ENCODE measurements at places on chromosomes 7 and 10. TPM values are rescaled to one million over a fixed set of nuclear protein-coding genes. Genes with fewer than 3 reads are reported as not detected.

EMX2 gene
- polyA plus RNA-seq: 0.13 TPM

ARHGEF35 gene
- 0.66 TPM for polyA plus RNA-seq

GRCh38 chr7:123208793-123209192, 9.0 kb upstream of the SLC13A1 start:
- no peak for DNase-seq

- no peak for DNase-seq
Observed at GRCh38 chr7:110650328-110650727, 440.6 kb upstream of the LRRN3 start.

AASS gene
- 37.5 TPM for polyA plus RNA-seq

- DNase-seq: no peak
Observed at GRCh38 chr10:130814610-130815009, 496.9 kb downstream of the TCERG1L start.

DNA sequence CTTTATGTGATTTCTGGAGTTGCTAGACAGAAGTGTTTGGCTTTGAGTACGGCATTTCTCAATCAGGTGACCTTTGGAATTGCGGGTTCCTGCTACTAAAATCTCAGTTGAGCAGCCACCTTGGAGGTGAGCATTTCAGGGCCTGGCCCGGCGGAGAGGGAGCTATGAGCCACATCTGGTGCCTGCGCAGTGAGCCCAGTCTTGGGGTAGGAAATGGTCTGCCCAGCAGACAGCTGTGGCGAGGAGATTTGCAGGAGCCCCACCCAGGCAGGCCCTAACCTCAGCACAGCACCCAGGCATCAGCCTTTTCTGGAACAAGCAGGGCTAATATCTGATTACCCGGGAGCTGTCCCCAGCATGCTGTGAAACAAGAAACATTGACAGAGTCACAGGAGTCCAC, 547.9 kb upstream of the FOXK1 start:
- DNase-seq: no peak

- no peak for DNase-seq
Observed at GRCh38 chr10:99784016-99784726, 1.7 kb downstream of the ABCC2 start.

- no peak for DNase-seq
Observed at GRCh38 chr7:39531818-39532217, 34.4 kb upstream of the YAE1 start.

GRCh38 chr10:97522937-97523336, 24.2 kb downstream of the UBTD1 start:
- DNase-seq: no peak

GRCh38 chr10:66349726-66350125, 576.1 kb upstream of the LRRTM3 start:
- DNase-seq: no peak

GRCh38 chr7:111867348-111867931, 305.1 kb upstream of the IMMP2L start:
- no peak for DNase-seq

- DNase-seq: no peak
Observed at GRCh38 chr10:91380873-91381256, 29.3 kb upstream of the HECTD2 start.

DDIT4 gene
- 135 TPM for polyA plus RNA-seq

TLX1 gene
- polyA plus RNA-seq: 0.03 TPM

LIPM gene
- polyA plus RNA-seq: not detected

DNA sequence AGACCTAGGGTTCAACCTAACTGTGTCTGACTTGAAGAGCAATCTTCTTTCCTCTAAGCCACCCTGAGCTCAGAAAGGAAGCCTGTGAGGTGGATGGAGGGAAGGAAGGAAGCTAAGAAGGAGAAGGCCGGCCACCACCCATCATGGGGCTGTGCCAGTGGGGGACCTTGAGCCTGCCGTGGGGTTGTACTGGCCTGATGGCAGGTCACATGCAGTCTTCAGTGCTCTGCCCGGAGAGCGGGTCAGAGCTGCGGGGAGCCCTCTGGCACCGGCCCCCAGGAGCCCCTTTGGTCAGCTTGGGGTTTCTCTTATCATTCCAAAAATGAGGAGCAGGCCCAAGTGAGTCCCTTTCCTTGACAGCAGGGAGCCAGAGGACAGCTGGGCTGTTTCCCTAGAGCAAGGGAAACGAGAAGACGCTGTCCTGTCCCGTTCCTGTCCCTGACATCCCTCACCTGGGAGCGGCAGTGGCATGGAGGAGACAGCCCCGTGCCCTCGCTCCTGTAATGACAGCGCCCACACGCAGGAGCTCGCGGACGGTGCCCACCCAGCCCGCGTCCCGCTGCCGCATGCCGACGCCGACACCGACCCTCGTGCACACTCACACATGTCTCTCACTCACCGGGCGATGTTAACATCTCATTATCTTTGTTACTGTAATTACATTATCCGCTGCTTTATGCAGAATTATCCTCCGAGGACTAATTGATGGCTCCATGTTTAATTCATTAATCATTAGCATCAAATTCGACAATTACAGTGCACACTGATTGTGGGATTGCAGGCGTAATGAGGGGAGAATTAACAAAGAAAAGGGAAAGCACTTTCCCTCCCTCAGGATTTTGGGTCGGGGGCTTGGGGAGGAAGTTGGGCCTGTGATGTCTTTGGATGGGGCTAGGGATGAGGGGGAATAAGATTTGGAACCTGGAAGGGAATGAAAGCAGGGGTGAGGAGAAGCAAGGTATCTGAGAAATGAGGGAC, 31.3 kb downstream of the GBX1 start:
- DNase-seq: no peak

DNA sequence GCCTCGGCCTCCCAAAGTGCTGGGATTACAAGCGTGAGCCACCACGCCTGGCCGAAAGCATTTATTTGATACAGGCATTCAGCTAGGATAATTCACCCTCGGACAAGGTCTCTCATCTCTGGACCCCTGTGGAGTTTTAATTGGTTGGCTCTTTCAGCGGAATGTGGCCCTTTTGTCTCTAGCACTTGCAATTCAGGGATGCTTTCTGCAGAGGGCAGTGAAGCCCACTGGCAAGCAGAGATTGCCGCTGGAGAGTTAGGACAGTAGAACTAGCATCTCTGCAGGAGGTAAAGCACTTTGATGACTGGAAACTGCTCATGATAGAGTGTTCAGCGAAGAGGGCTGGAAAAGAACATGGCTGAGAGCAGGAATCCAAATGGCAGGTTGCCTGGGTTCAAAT, 62.0 kb downstream of the SUFU start:
- no peak for DNase-seq

DNA sequence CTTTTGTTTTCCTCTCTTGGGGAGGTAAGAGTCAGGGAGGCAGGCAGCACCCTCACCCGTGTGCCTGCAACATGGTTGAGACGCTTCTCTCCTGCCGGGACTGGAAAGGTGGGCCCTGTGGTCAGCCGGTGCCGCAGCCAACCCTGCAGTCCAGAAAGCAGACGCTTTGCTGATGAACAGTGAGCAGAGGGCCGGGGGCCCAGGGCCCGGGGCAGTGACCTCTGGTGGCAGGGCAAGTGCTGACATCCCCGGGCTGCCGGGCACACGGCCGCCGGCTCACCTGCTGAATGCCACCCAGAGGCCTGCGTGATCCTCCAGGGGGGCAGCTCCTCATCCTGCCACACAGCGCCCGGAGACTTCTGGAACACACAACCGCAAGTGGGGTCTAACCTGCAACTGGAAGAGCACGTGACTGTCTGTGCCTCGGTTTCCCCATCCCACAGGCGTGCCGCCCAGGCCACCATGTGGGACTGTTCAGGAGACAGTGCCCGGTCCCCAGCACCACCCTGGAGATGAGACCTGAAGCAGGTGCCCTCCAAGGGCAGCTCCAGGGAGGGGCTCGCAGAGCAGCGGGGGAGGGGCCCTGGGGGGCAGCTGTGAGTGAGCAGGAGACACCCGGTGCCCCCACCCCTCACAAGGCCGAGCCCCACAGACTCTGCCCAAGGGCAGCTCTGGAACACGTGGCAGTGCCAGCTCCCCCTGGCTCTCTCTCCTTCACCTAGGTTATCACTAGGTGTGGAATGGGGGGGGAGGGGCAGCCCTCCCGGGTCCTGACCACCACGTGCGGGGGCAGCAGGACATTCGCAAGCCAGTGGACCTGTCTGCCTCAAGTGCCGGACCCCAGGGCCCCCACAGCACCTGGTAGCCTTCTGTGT, 2.2 kb upstream of the ADGRA1 start:
- DNase-seq: no peak

TWIST1 gene
- polyA plus RNA-seq: 3.4 TPM

TIMM23B gene
- 7.6 TPM for polyA plus RNA-seq

GRCh38 chr10:114310346-114310745, 71.3 kb downstream of the VWA2 start:
- DNase-seq: no peak

GRCh38 chr10:86522510-86522855, 891 bp upstream of the WAPL start:
- no peak for DNase-seq

- DNase-seq: no peak
Observed at GRCh38 chr7:46830-47140, 145.6 kb upstream of the FAM20C start.

DNA sequence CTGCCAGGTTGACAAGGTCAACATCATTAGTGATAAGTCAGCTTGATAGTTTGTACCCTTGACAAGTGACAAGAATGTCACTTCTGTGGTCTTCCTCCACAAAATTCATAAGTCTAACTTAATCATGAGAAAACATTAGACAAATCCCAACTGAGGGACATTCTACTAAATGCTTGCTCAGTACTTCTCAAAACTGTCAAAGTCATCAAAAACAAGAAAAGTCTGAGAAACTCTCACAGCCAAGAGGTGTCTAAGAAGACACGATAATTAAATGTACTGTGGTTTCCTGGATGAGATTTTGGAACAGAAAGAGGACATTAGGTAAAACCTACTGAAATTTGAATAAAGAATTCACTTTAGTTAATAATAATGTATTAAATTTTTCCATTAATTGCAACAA, 29.8 kb upstream of the SLC16A12 start:
- no peak for DNase-seq

DNA sequence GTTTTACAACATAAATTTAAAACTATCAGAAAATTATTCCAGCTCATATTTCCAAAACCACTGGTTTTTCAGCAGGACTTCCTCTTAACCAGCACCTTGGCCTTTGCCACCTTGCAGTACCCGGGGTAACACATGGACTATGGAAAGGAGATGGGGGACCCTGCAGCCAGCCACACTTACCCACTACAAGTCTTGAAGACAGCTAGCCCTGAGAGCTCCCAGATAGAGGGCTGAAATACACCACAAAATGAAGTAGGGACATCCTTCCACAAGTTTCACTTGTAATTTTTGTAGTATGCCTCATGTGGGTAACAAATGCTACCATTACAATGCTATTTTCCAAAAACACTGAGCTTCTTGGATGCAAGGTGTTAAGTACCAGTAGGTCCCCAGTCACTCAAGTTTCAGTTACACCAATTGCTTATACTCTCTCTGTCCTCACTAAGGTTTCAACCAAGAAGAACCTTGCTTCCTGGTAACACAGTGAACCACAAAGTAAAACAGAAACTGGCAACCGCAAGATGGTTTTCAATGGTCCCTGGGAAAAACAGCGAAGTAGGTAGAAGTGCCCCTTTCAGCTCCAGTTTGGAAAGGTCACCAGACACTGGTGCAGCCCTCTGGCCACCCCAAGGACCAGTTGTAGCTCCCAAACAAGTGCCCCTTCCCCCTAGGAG, 110.9 kb downstream of the SGMS1 start:
- DNase-seq: no peak

GRCh38 chr7:151178831-151179230, 8.2 kb downstream of the ASB10 start:
- no peak for DNase-seq

GRCh38 chr10:93062514-93063143, 2.0 kb downstream of the CYP26C1 start:
- no peak for DNase-seq

GRCh38 chr10:103193820-103194529, 903 bp upstream of the NT5C2 start:
- no peak for DNase-seq

GRCh38 chr7:30979027-30979426, 15.3 kb downstream of the GHRHR start:
- no peak for DNase-seq

DNA sequence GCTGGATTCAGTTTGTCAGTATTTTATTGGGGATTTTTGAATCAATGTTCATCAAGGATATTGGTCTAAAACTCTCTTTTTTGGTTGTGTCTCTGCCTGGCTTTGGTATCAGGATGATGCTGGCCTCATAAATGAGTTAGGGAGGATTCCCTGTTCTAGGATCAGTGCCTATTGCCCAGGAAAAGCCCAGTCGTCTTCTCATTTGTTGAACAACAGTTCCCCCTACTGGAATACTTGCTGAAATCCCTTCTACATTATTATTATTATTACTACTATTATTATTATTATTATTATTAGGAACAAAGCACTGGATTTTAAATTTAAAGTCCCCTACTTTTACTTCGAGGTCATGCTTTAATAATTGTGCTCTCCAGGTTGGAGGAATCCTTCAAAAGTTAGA, 528.9 kb downstream of the MAGI2 start:
- no peak for DNase-seq

VGF gene
- 0.17 TPM for polyA plus RNA-seq

ADAM22 gene
- 0.51 TPM for polyA plus RNA-seq

GRCh38 chr10:59750155-59750945, 2.9 kb downstream of the MRLN start:
- no peak for DNase-seq

NPFFR1 gene
- not detected for polyA plus RNA-seq

- DNase-seq: no peak
Observed at GRCh38 chr7:8511855-8512254, 78.4 kb downstream of the NXPH1 start.

DNA sequence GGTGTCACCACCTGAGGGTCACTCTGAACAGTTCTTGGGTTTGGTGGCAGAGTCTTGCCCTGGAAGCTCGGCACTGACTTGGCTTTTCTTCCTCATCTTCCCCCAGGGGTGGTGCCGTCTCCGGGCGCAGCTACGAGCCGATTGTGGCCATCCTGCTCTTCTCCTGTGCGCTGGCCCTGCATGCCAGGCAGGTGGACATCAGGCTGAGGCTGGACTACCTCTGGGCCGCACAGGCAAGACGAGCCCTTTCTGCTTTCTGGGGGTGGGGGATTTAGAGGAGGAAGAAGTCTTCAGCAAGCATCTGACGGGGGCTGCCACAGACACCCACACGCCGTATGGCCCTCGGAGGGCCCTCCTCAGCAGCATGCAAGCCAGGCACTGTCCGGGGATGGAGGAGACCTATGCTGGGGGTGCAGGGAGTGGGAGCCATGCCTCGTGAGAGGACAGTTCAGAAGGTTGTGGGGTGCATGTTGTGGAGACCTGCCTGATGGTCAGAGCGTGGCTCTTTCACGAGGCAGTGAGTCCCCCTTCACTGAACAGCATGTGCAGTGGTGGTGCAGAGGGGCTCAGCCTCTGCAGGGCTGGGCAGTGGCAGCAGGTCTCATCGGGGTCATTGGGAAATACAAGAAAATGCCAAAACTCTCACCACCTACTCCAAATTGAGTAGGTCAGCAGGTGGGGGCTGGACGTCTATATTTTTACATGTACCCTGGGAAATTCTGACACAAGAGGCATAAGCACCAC, 112.4 kb downstream of the ADCY1 start:
- no peak for DNase-seq

SUV39H2 gene
- 2.6 TPM for polyA plus RNA-seq

DNA sequence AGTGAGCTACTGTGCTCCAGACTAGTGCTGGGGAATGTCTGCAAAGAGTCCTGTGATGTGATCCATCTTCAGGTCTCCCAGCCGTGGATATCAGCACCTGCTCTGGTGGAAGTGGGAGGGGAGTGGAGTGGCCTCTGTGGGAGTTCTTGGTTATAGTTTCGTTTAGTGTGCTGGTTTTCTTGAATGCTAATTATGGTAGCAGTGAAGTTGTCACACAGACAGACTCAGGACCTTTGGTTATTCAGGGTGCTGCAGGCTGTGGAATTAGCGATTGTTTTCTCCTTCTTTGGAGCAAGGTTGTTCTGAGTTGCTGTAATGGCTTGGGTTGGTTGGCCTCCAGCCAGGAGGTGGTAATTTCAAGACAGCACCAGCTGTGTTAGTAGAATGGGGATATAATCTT, 132.7 kb upstream of the HGF start:
- DNase-seq: no peak

DENND11 gene
- 2.7 TPM for polyA plus RNA-seq

Measured in heart right ventricle (tissue), 16 donors.